HuH-7 (cell line): ENCODE measurements at places on chromosomes 13 and 19.

GRCh38 chr19:9906475-9907087, 29.7 kb downstream of the OLFM2 start:
- no peak for DNase-seq

- DNase-seq: no peak
Observed at GRCh38 chr13:39970177-39970846, 314.9 kb downstream of the COG6 start.

DNA sequence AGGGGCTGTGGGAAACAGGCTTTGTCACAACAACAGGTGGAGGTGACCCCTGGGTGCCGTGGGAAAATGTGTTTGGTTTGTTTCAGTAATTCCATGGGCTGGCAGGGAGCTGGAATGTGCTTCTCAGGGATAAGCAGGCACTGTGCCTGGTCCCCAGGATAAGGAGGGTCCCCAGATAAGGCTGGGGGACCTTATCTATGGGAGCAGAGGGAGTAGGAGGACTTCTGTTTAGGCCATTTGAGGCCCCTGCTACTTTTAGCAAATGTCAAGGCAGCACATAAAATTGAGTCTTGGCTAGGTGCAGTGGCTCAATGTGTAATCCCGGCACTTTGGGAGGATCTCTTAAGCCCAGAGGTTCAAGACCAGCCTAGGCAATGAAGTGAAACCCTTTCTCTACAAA, 59.5 kb downstream of the KCNC3 start:
- no peak for DNase-seq

DNA sequence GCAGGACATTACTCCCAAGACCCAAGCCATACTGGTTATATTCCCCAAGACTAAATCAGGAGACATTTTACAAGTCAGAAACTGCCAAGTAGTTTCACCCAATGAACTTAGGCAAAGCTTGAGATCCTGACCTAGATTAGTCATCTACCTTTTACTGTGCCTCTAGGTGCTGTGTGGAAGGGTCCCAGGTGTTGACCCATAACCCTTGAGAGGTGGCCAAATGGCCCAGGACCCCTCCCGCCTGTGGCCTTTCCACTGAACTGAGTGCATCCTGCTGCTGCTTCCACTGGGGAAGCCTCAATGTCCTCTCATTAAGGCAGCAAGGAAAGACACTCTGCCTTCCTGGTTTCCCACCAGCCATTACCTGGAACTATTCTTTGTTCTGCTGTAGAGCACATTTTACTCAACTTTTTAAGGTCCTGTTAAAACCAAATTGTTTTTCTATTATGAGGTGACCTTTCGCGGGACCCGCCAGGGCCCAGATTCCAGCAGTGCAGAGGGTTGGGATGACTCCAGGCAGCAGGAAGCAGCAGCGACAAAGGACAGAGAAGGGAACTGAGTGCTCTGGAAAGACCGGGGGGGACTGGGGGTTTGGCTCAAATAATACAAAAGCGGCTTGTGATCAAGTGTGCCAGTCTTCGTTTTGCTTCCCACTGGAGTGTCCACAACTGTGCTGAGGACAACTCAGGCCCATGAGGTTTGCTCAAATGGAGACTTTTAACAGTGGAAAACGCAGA, 27.1 kb downstream of the ANKRD10 start:
- no peak for DNase-seq

GRCh38 chr19:18662972-18663732, 20.3 kb upstream of the CRTC1 start:
- DNase-seq: no peak

- DNase-seq: no peak
Observed at GRCh38 chr13:51419001-51419636, 33.7 kb downstream of the INTS6 start.

GRCh38 chr13:73938372-73939070, 195.7 kb downstream of the KLF12 start:
- no peak for DNase-seq

DNA sequence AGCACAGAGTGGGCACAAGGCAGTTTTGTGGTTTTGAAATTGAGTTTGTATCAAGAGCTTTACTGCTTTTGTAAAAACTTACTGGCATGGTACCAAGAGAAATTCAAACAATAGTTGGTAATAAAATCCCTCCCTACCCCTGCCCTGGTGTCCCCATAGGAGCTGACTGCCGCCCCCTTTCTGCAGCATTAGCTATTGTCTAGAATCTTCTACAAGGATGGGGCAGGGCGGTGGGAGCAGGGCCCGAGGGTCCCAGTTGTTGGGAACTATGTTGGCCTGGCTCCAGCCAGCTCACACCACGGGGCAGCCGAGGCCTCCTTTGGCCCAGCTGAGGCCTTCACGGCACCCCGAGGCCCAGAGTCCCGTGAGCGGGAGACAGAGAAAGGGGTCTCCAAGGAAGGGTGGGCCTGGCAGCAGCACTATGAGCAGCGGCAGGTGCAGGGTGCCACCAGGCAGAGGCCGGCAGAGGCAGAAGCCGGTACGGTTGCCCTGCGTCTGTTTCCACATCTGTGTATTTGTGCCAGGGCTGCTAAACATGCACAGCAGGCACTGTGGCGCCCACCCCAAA, 57.9 kb downstream of the KDM4B start:
- no peak for DNase-seq

DNA sequence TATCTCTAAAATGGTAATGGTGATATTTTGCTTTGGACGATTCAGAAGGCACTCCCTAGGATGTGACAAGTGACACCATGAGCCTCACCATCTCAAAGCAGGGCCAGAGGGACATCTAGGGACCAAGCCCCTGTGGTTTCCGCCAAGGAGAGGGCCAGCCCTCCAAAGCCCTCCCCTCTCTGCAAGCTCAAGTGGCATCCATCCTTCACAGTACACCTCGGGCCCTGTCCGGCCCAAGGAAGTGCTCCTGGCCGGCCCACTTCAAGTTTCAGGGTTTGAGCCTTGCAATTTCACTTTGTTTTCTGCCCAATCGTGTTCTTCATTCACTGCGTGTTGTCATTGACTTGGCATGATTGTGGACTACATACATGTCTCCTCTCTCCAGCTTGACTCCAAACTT, 82.5 kb downstream of the TSHZ3 start:
- no peak for DNase-seq

DNA sequence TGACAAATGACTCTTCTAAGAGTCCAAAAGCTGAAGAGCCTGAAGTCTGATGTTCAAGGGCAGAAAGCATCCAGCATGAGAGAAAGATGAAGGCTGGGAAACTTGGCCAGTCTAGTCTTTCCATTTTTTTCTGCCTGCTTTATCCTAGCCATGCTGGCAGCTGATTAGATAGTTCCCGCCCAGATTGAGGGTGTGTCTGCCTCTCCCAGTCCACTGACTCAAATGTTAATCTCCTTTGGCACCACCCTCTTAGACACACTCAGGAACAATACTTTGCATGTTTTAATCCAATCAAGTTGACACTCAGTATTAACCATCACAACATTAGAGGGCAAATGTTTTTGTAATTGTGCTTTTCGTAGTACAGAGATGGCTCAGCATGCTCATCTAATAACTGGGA, 267.5 kb upstream of the KLHL1 start:
- DNase-seq: no peak

GRCh38 chr13:57823704-57824103, 192.2 kb downstream of the PCDH17 start:
- DNase-seq: no peak

- DNase-seq: no peak
Observed at GRCh38 chr13:92196591-92197256, 798.3 kb downstream of the GPC5 start.

DNA sequence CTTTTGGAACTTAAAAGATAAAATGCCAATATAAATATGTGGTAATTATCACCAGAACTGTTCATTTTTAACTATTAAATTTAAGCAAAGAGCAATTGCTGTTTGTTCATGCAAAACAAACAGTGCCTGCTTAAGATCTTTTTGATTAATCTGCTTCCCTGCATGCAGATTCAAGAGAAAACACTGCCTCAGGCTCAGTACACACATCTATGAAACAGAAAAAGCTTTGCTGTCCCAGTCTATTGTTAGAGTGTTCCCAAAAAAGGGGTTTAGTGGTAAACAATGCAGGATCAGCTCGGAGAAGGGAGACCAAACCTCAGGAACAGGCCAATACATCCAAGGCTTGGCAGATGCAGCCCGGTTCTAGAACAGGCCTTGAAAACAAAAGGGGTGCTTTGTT, 49.3 kb upstream of the TDRD3 start:
- no peak for DNase-seq

DNA sequence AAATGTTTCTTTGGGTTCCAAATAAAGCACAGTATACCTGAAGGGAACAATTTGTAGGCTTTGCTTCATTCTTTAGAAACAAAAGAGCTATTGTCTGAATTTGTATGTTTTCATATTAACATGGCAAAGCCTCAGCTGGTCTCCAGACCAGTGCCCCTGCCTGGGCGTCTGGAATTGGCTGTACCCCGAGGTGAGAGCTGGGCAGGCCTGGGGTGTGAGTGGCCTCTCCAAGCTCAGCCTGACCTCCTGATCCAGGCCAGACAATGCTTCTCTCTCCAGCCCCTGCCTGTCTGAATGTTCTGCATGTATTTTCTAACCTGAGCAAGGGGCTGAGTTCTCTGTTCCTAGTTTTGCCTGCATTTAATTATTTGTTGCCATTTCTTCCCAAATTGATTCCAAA, 66.3 kb upstream of the MCF2L start:
- DNase-seq: no peak
